Nasal cavity respiratory epithelium epithelial cell of viscerocranial mucosa (primary cell): ENCODE measurements at places on chromosomes 6 and 20. TPM values are rescaled to one million over a fixed set of nuclear protein-coding genes. Genes with fewer than 3 reads are reported as not detected.

Gene GLP1R
- total RNA-seq, result not detected in 2 replicates

Gene OOEP
- 0.14 TPM in 1 of 2 replicates, not detected in the other for total RNA-seq

Gene HRH3
- not detected in 2 replicates for total RNA-seq

Gene HTR1E
- total RNA-seq, result not detected in 2 replicates

Gene DUSP15
- total RNA-seq, result 0.34 TPM in 1 of 2 replicates, not detected in the other
